NCI-H69 (cell line): ENCODE measurements at places on chromosomes 5 and 9.

GRCh38 chr9:127424676-127424999, 456 bp downstream of the ZNF79 start:
- peak; percentile 61 for DNase-seq

DNA sequence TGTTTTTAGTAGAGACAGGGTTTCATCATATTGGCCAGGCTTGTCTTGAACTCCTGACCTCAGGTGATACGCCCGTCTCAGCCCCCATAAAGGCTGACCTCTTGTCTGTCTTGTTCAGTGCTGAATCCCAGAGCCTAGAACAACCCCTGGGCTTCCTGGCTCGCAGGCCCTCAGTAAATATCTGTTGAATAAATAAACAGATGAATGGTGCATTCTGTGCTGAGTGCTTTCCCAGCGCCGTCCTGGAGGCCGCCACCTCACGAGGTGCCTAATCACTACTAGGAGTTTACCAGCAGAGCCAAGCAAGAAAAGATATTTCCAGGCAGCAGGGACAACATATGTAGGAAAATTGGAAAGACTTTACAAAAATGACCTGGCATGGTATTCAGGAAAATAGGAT, 88.5 kb downstream of the SNX24 start:
- peak; percentile 66 for DNase-seq

GRCh38 chr9:34123682-34124081, 2.8 kb downstream of the DCAF12 start:
- no peak for DNase-seq

GRCh38 chr5:79020861-79021561, 35.9 kb upstream of the ARSB start:
- peak; percentile 54 for DNase-seq

DNA sequence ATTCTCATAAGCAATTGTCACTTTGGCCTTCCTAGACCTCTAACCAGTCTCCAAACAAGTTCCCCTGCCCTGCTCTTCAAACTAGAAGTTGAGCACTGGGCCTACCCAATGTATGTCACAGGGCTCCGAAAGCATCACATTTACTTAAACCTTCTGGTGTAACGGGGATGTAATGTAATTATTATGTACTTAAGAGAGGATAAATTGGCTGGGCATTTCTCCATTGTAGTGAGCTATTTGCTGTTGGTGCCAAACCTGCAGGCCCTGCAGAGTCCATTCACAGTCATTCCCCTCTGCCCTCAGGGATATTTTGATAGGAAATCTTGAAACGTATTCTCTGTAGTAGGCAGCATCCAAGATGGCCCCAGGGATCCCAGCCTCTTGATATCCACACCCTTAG, 64.2 kb upstream of the GNE start:
- peak; percentile 92 for DNase-seq

- peak; percentile 81 for DNase-seq
Observed at GRCh38 chr5:134289509-134290113, 63.7 kb upstream of the PPP2CA start.

DNA sequence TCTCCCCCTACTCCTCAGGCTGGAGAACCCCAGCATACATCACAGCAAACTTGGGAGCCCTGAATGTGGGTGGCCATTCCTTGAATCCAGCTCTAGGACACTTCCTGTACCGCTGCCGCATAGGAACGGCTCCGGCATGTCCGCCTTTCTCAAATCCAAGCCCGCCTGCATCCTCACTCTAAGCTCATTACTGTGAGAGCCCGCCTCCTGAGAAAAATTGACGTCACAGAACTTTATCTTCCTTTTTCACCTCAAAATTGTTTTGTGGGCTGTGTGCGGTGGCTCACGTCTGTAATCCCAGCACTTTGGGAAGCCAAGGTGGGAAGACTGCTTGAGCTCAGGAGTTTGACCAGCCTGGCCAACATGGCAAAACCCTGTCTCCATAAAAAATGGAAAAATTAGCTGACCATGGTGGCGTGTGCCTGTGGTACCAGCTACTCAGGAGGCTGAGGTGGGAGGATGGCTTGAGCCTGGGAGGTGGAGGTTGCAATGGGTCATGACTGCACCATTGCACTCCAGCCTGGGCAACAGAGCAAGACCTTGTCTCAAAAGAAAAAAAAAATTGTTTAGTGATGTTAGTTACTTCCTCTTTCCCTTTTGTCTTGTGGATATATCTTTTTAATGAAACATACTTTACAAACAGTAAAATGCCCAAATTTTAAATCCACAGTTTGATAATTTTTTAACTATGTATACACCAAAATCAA, 22.8 kb downstream of the RNF44 start:
- no peak for DNase-seq

DNA sequence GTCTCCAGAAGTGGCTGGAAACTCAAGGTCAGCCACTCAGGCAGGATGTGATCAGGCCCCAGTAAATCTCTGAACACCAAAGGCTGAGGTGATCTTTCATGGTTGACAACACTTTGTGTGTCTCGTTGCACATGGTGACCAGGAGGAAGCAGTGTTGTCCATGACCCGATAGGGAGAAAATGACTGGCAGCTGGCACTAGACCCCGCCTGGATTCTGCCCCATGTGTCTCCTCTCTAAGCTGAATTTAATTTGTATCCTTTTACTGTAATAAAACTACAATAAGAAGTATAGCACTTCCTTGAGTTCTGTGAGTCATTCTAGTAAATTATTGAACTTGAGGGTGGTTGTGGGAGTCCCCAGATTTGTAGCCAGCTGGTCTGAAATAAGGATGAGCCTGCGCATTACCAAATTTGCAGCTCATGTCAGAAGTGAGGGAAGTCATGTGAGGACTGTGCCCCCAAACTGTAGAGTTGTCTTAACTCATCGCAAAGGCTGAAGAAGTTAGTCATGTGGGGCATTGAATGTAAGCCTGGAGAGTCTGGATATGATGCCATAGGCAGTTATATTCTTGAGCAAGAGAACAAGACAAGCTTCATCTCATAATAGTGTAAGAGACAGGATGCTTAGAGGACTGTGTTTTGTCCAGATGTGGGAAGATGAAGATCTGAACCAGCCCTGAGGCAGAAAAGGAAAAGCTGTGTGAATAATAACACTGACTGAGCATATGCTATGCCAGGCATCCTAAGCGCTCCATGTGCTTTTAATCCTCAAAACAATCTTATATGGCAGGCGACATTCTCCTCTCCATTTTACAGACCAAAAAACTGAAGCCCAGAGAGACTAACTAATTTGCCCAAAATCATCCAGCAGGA, 55.9 kb downstream of the TMEM215 start:
- DNase-seq = no peak
